Erythroblast (primary cell): ENCODE measurements at places on chromosomes 11 and 22.
A peak's percentile ranks its signal among the peaks of the same experiment; 100 is the strongest.

GRCh38 chr11:76997512-76997911 lies 36.7 kb upstream of the B3GNT6 start:
- no peak for DNase-seq

DNA sequence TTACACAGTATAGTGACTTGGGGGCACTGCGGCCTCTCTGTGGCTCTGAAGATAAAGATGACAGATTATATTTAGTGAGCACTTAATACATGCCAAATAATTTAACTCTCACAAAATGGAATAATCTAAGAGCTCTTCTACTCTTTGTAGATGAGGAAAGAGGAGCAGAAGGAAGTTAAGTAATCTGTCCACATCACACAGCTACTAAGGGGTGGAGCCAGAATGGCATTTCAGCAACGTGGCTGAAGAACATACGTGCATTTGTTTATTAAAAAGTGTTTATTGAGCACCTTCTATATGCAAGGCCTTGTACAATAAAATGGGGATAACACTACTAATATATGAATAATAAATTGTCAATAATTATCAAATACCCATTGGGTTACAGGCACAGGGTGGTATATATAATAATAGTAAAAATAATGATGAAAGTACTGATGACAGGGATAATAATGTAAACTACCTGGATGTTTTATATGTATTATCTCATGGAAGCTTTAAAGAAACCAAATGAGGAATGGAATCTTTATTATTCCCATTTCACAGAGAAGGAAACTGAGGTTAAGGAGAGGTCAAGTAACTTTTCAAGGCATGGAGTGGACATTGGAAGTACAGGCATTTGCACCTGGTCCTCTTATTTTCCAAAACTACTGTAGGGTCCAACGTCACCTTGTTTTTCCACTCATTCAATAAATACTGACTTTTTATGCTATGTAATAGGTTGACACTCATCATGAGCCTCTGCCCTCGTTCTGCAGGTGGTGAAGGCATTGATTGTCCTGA lies 38.0 kb upstream of the IL17RA start:
- DNase-seq = no peak

GRCh38 chr11:92168936-92169335 lies 55.7 kb upstream of the FAT3 start:
- no peak for DNase-seq

DNA sequence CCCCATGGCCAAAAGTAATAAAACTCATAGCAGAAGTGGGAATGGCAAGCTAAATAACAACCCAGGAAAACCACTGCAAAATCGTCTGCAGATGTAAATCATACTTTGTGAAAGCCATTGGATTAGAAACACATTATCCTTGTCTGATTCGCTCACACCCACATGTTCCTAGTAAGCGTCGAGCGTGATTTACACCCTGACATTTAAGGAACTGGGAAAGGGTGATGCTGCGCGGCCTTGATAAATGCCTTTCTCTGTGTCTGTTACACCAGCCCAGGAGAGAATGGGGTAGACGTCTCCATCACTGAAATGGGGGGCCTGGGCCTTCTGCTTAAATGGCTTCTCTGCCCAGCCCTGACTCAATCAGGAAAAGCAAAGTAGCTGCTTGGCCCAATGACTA lies 162.7 kb downstream of the NTM start:
- no peak for DNase-seq

DNA sequence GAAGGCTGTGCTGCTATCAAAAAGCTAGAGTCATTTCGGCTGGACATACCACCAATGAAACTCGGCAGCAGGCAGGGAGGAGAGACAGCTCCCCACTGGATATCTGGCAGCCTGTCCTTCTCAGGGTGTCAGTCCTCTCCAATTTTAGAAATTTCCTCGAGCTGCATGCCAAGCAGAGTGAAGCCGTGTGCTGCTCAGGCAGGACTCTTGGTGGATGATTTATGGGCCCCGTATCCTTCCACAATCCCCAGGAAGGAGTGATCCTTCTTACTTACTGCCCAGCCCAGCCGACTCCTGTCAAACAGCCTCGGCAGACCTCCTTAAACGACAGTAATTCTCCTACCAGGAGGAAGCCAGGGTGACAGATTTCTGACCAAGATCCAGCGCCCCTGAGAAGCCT lies 410.4 kb downstream of the TENM4 start:
- DNase-seq = no peak

- no peak for DNase-seq
These were observed 52.9 kb upstream of the RTL6 start for GRCh38 chr22:44550711-44551491.

- no peak for DNase-seq
These were observed 48.6 kb downstream of the ZNRF3 start for GRCh38 chr22:28931844-28932567.

DNA sequence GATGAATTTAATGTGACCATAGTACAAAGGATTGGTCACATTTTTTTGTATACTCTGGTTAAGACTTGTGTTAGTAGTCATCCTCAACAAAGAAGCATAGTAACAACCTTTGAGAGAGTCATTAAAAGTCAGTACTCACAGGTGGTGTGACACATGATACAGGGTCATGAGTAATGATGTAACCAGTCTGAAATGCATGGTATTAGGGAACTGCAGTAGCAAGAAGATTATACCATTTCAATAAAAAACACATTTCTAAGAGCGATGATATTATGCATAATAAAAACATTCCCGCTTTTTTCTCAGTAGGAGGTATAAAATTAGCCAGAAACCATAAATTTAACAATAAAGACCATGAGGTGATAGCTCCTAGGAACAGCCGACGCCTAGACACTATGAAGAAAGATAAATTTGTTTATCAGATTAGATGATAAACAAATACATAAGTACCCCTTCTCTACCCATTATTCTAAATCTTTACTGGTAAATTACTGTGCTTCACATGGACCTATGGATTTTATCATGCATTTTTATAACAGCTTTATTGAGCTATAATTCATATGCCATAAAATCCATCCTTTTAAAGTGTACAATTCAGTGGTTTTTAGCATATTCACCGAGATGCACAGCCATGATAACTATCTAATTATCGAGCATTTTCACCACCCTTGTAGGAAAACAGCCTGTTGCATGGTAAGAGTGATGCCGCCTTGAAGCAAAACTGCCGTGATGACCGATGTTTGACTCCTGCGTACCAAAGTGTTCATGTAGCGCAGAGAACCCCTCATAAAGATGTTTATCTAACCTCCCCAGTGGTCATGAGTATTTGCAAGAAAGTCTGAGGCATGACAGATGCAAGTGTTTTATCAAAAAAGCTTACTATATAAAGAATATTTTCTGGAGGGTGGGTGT lies 41.8 kb downstream of the TMPRSS5 start:
- DNase-seq = peak; percentile 41

- no peak for DNase-seq
These were observed 20.0 kb downstream of the MTFP1 start for GRCh38 chr22:30445438-30446145.

DNA sequence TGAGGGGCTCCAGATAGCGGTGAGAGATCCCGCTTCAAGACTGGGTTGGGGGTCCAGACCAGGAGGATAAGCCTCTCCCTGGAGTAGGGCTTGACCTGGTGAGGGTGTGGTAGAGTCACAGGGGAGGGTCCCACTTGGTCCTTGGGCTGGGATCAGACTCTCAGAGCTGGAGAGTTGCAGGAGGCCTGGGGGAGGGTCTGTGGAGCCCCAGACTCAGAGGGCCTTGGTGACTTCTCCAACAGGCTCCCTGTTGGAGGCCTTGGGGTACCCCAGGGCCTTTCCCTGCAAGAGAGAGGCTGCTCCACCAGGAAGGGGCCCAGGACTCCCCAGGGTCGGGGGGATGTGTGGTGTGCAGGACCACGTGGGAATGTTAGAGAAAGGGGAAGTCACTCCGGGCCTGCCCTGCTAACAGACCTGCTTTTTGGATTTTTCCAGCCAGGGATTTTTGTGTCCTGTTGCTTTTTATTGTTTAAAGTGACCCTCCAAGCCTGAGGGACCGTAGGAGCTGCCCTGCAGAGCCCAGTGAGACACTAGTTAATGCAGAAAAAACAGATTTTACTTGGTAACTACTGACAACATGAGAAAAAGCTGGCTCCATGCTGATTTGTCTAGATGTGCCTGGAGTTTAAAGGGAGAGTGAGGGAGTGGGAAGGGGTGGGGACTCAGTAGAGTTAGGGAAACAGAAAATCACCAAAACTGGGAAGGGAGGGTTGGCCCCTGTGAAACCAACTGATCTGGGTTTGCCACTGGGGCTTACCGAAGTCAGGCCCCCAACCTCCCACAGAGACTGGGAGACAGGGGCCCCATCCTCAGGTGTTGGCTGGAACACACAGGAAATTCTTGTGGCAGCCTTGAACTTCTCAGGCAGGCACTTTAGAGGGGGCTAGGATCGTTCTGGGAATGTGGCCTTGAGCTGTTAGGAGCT lies 801 bp upstream of the TXNRD2 start:
- DNase-seq = peak; percentile 37

- no peak for DNase-seq
These were observed 38.3 kb downstream of the KCNJ4 start for GRCh38 chr22:38416621-38417251.

DNA sequence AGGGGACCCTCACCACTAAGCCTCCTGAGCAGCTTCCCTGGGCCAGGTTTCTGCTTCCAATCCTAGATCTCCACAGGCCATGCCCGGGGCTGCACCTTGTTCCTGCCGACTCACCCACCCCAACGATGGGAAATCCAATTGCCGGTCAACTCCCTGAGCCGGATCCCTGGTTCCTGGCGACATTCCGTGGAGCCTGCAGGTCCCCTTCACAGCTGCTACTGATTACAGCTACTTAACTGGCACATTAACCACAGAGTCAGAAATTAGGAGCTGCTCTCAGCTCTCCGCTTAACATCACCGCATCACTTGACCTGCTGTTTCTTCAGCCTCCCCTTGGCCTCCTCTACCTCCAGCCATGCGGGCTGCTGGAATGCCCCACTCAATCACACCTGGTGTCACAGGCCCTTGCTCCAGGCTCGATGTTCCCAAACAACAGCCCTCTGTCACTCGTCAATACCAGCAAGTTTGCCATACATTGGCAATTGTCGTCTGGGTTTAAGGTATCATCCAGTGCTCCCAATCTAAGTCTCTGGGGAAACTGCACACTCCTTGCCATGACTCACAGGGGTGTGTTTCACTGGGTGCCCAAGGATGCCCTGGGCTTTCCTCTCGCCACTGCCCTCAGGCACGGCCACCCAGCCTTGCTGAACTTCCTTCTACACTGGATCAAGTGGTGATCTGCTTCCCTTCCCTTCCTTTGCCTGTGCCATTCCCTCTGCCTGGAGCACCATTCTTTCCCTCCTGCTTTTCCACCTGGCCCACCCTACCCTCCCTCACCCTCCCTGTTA lies 181.0 kb downstream of the MN1 start:
- no peak for DNase-seq

GRCh38 chr11:36056160-36056751 lies 112.4 kb downstream of the LDLRAD3 start:
- DNase-seq = peak; percentile 50

- peak; percentile 63 for DNase-seq
These were observed 111.2 kb downstream of the MRTFA start for GRCh38 chr22:40525250-40525884.

DNA sequence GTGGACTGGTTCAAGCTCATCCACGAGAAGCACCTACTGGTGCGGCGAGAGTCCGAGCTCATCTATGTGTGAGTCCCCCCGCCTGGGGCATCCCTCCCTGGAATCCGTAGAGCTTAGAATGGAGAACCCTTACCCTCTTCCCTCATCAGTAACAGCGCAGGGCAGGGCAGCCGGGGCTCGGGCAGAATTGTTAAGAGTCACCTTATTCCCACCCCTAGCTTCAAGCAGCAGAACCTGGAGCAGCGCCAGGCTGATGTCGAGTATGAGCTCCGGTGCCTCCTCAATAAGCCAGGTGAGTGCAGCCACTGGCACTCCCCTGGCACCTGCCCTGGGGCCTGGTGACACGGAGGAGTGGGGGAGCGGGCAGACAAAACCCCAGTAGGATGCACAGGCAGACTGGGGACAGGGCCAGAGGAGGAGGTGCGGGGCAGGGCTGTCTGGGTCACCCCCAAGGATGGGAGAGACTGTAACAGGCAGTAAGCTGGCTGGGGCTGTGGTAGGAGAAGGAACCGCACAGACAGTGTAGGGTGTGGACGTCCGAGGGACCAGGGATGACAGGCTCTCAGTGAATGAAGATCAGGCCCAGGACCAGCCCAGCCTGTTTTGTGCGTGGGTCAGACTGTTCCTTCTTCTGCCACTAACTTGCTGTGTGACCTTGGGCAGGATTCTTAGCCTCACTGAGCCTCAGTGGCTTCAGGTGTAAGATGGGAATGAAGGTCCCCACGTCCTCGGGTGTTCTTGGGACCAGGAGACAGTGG lies 20.4 kb downstream of the C22orf23 start:
- no peak for DNase-seq

DNA sequence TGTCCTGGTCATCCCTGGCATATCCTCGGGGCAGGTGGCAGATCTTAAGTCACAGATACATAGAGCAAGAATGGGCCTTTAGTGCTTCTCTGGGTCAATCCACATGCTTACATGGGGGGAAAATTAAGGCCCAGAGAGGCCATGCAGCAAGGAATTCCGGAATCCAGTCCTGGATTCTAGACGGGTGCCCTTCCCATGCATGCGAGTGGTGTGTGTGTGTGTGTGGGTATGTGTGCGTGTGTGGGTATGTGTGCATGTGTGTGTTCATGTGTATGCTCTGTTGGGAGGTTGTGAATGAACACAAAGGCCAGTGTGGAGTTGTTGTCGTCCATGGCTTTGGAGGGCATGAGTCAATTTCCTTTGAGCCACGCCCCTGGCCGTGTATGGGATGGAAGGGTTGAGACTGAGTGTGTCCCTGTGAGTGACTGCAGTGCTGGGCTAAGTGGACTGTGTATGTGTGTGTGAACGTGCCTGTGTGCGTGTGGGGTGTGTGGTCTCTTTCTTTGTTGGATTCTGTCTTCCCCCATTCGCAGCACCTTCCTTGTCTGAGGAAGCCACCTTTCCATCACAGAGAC lies 33.4 kb upstream of the EIF3D start:
- DNase-seq = no peak

DNA sequence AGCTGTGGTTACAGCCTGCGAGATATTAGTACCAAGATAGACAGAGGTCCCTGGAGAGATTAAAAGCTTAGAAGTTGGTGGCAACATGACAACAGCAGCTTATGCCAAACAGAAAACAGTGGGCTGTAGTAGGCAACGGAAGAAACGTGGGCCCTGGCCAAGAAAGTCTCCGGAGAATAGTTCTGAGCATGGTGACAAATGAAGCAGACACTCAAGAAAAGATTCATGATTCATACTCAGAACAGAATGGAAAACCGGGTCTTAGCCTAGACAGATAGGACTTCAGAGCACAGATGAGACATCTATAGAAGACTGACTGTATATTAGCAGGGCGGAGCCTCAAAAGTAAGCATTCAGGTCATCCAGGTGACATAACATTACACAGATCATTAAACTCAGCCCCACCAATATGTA lies 727.4 kb downstream of the ETS1 start:
- DNase-seq = no peak
